ENCODE measurements at places on chromosomes 5 and 9.

GRCh38 chr5:109316634-109317033 is 93.1 kb downstream of the PJA2 start:
- no peak for DNase-seq
- no peaks in the 10 kb centered on the region for H3K27me3 ChIP-seq
- no peak overlapping the region for H3K4me3 ChIP-seq
- H3K27ac ChIP-seq: no peak overlapping the region
- no peaks in the 10 kb centered on the region for H3K4me1 ChIP-seq

GRCh38 chr5:178423901-178424809 is 166.0 kb downstream of the COL23A1 start:
- H3K27me3 ChIP-seq: no peaks in the 10 kb centered on the region
- H3K36me3 ChIP-seq: no peaks in the 10 kb centered on the region
- no peak overlapping the region for H3K4me3 ChIP-seq
- DNase-seq: peak; percentile 2
- H3K4me1 ChIP-seq: no peaks in the 10 kb centered on the region

DNA sequence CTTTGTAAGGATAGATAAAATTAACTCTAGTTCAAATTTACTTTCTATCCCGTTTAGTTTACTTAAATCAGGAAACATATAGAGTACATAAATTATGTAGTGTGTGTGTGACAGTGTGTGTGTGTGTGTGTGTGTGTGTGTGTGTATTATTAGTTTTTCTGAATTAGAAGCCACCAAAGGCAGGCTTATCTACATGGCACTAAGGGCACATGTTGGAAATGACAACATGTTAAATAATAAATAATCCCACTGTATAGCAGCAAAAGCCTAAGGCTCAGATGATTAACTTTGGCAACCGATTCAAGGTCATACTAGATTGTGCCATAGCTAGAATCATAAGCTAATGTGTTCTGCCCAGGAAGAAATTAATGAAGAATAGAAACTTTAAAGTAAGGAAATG is 54.6 kb downstream of the MEGF9 start:
- H3K27ac ChIP-seq: no peak overlapping the region
- no peaks in the 10 kb centered on the region for H3K36me3 ChIP-seq
- H3K27me3 ChIP-seq: no peaks in the 10 kb centered on the region
- no peak for DNase-seq
- no peaks in the 10 kb centered on the region for H3K4me1 ChIP-seq

GRCh38 chr5:35904443-35905132 is 33.8 kb downstream of the CAPSL start:
- peak overlapping the region; percentile 95 for H3K27ac ChIP-seq
- no peak overlapping the region for H3K4me3 ChIP-seq
- H3K4me1 ChIP-seq: peaks cover 99% of the 10 kb centered on the region

DNA sequence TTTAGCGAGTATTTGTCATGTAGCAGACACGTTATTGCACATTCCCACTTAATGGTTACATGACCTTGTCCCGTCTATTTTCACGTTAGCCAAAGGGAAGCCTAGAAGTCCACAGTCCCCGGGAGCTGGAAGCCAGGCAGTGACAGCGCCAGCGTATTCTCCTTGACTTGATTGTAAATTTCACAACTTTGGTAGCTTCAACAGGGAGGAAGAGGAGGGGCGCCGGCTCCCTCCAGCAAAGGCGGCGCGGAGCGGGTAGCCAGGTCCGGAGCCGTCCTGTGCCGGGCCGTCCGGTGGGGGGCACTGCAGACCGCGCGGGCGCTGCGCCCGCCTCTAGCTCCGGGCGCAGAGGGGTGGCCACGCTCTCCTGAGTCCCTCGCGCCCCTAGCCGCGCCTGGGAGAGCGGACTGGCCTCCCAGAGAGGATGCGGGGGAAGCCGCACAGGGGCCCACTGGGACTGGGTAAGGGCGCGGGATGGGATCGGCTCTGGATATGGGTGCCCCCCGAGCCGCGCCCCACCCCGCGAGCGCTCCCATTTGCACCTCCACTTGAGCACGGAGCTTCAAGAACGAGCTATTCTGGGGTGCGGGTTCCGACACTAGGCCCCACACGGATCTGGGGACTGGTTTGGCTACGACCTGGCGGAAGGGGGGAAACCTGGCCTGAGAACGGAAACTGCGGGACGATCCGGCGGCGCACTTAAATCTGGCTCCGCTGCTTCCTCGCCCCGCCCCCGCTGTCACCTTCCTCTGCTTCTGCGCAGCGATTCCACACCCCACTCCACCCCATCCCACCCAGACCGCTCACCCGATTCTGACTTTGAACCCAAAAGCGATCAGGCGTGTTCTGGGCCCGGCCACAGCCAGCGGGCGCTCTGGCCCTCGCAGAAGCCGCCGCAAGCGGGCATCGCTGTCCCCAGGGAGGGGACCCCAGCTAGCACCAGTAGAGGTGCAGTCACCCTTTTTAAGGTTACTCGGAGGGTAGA is 23.8 kb downstream of the KLF4 start:
- no peak for DNase-seq
- H3K4me3 ChIP-seq: no peak overlapping the region
- no peaks in the 10 kb centered on the region for H3K36me3 ChIP-seq
- H3K27ac ChIP-seq: no peak overlapping the region

GRCh38 chr5:624118-624950 is 12.2 kb downstream of the CEP72 start:
- H3K4me1 ChIP-seq: no peaks in the 10 kb centered on the region
- no peak for DNase-seq
- no peak overlapping the region for H3K4me3 ChIP-seq
- no peaks in the 10 kb centered on the region for H3K27me3 ChIP-seq

DNA sequence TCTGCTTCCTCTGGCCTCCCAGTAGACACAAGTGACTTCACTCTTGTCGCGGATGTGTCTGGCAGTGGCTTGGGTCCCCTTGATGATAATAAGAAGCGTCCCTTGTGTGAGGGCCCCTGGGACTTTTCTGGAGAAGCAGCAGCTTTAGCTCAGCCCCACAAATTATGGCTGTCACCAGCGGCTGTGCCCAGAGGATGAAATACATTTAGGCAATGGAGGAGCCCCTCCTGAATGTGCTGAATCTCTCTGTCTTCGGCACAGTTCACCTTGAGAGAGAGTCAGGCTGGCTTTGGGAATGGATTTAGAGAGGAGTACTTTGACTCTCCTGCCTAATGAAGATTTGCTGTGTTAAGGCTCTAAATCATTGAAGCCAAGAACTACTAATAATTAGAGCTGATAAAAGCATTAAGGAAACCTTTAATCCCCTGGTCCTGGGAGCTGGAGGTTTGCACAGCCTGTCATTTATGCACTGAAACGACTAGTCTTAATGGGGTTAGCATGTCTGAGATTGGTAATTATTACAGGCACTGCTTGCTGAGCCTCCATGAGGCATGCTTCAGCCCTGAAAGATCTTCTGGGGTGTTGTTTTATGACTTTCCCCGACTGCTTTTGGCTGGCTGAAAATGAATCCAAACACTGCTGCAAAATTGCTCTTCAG is 127.0 kb downstream of the TENT4A start:
- DNase-seq: no peak
- no peaks in the 10 kb centered on the region for H3K27me3 ChIP-seq
- no peak overlapping the region for H3K4me3 ChIP-seq

- H3K27me3 ChIP-seq: no peaks in the 10 kb centered on the region
- no peak overlapping the region for H3K4me3 ChIP-seq
- H3K36me3 ChIP-seq: no peaks in the 10 kb centered on the region
Observed at GRCh38 chr5:137822158-137822764, 45.4 kb upstream of the MYOT start.

DNA sequence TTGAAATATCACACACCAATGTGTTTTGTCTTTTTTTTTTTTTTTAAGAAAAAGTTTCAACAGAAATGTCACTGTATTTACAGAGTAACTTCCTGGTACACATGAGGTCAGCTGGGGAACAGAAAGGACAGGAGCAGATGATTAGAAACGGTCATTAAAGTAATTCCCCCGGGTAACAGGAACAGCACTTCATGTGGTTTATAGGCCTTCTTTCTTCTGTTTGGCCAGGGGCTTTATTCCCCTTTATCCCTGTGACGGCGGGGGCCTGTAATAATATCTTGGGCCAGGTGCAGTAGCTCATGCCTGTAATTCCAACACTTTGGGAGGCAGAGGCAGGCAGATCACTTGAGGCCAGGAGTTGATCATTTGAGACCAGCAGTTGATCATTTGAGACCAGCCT is 30.5 kb upstream of the MSH3 start:
- H3K4me1 ChIP-seq: no peaks in the 10 kb centered on the region
- H3K27ac ChIP-seq: no peak overlapping the region
- no peaks in the 10 kb centered on the region for H3K27me3 ChIP-seq
- DNase-seq: no peak
- H3K36me3 ChIP-seq: peaks cover 20% of the 10 kb centered on the region

DNA sequence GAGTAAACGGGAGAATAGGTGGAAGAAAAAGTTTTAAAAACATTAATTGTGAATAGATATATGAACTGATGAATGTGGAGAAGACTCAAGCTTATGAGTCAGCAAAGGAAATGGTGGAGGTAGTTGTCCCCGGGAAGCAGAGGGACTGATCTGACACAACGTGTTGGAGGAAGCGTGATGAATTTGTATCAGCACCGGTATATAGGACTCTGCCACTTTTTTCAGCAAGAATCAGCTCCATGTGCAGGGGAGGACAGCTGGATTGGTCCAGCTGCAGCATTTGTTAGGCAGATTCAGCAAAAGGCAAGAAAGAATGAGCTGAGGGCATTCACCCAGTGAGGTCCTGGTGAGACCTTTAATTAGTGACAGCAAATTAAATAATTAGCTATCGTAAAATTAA is 276.0 kb downstream of the TENT4A start:
- DNase-seq: no peak
- H3K27ac ChIP-seq: no peak overlapping the region
- no peaks in the 10 kb centered on the region for H3K36me3 ChIP-seq
- H3K4me3 ChIP-seq: no peak overlapping the region

DNA sequence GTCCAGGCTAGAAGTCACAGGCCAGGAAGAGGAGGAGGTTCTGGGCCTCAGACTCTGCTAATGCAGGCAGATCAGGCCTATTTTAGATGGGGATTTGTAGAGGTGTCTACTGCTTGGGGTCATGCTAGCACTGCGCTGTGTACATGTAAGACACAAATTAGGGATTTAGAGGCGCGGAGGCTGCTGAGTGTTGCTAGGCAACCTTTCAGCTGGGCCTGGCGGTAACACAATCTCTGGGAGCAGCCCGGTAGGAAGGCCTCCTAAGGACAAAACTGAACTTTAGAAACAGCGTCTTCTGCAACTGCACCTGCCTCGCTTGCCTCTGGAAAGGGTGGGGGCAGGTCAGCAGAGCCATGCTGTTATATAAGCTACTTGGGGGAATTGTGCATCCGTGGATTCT is 147.9 kb downstream of the MACROH2A1 start:
- no peak overlapping the region for H3K27ac ChIP-seq
- no peaks in the 10 kb centered on the region for H3K4me1 ChIP-seq
- DNase-seq: no peak
- H3K4me3 ChIP-seq: no peak overlapping the region

- H3K4me1 ChIP-seq: no peaks in the 10 kb centered on the region
- no peak for DNase-seq
- H3K4me3 ChIP-seq: no peak overlapping the region
- no peaks in the 10 kb centered on the region for H3K36me3 ChIP-seq
- no peak overlapping the region for H3K27ac ChIP-seq
Observed at GRCh38 chr5:136174021-136174659, 18.8 kb downstream of the SMIM32 start.

DNA sequence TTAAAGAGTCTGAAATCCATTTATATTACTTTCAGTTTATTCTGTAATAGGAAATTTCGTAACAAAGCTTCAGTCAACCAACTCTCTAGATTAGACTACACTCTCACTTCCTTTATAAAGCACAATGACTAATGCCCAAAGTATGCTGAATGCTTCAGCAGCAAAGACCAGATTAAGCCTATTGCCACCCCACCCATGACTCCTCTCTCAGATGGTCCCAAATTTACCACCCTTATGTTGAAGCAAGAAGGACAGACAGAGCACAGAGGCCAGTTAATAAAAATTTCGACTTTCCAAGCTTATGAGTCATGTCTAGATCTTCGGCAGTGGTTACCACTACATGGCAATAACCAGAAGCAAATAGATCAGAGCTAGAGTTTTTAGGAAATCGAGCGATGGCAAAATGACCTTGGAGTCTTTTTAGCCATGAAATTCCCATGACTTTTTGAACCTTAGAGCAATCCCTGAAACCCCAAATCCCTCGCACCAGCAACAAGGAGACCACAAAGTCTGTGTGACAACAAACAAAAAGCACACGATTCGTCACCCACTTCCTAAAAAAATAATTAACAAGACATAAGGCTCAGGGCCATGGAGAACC is 287.8 kb upstream of the RASA1 start:
- no peak overlapping the region for H3K27ac ChIP-seq
- H3K4me3 ChIP-seq: no peak overlapping the region
- no peak for DNase-seq
- H3K27me3 ChIP-seq: peaks cover 4% of the 10 kb centered on the region

DNA sequence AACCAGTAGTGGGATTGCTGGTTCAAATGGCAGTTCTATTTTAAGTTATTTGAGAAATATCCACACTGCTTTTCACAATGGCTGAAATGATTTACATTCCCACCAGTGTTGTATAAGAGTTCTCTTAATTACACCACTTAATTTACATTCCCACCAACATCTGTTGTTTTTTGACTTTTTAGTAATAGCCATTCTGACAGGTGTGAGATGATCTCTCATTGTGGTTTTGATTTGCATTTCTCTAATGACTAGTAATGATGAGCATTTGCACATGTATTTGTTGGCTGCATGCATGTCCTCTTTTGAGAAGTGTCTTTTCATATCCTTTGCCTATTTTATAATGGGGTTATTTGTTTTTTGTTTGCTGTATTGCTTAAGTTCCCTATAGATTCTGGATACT is 688.3 kb downstream of the PRR16 start:
- H3K27ac ChIP-seq: no peak overlapping the region
- H3K27me3 ChIP-seq: no peaks in the 10 kb centered on the region
- 0 out of 2 replicates have a peak, but pooled peaks cover 4% of the 10 kb centered on the region for H3K4me1 ChIP-seq
- no peak for DNase-seq
- H3K36me3 ChIP-seq: no peaks in the 10 kb centered on the region
- H3K4me3 ChIP-seq: no peak overlapping the region

GRCh38 chr5:1089621-1090040 is 22.2 kb downstream of the SLC12A7 start:
- no peak overlapping the region for H3K27ac ChIP-seq
- H3K27me3 ChIP-seq: no peaks in the 10 kb centered on the region
- H3K4me1 ChIP-seq: no peaks in the 10 kb centered on the region
- H3K36me3 ChIP-seq: no peaks in the 10 kb centered on the region
- no peak for DNase-seq
- H3K4me3 ChIP-seq: no peak overlapping the region

All from DND-41 (cell line).